Karpas-422 (cell line): ENCODE measurements at places on chromosomes 11 and 22.
A peak's percentile ranks its signal among the peaks of the same experiment; 100 is the strongest.

DNA sequence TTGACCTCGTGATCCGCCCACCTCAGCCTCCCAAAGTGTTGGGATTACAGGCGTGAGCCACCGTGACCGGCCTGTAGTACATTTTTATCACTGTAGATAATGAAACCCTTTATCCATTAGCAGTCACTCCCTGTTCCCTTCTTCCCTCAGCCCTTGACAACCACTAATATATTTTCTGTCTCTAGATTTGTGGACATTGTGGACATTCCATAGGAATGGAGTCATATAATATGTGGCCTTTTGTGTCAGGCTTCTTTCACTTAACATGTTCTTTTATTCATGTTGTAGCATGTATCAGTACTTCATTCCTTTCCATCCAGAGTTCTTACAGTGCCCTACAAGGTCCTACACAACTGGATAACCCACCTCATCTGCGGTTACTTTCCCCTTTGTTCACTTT is 30.5 kb downstream of the RRM1 start:
- H3K4me1 ChIP-seq, result no peaks in the 10 kb centered on the region
- DNase-seq, result no peak
- no peaks in the 10 kb centered on the region for H3K27me3 ChIP-seq
- H3K4me3 ChIP-seq, result no peak overlapping the region

GRCh38 chr11:130070846-130071200 is 1.1 kb downstream of the APLP2 start:
- no peaks in the 10 kb centered on the region for H3K27me3 ChIP-seq
- H3K4me1 ChIP-seq, result peaks cover 34% of the 10 kb centered on the region
- peak overlapping the region; percentile 37; the same call in 1 of the 2 replicates for H3K27ac ChIP-seq
- H3K36me3 ChIP-seq, result no peaks in the 10 kb centered on the region
- peak; percentile 58 for DNase-seq
- H3K4me3 ChIP-seq, result peak overlapping the region; percentile 69

DNA sequence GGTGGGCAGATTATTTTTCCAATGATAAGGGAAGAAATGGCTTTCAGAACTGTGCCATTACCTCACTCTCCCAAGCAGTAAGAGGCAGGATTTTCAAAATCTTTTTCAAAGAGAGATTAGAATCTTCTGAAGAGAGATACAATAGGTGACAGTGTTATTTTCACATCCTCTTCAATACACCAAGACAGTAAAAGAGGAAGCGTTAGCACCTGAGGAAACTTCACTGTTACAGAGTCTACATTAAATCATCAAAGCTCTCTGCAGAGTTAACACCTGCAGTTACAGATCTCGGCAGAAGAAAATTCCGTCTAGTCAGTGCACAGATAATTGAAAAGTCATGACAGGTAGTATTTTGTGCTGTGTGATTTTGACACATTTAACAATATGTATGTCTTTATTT is 144.9 kb downstream of the PGR start:
- no peak overlapping the region for H3K4me3 ChIP-seq
- H3K27ac ChIP-seq, result no peak overlapping the region
- H3K4me1 ChIP-seq, result no peaks in the 10 kb centered on the region
- H3K27me3 ChIP-seq, result no peaks in the 10 kb centered on the region
- H3K36me3 ChIP-seq, result no peaks in the 10 kb centered on the region

DNA sequence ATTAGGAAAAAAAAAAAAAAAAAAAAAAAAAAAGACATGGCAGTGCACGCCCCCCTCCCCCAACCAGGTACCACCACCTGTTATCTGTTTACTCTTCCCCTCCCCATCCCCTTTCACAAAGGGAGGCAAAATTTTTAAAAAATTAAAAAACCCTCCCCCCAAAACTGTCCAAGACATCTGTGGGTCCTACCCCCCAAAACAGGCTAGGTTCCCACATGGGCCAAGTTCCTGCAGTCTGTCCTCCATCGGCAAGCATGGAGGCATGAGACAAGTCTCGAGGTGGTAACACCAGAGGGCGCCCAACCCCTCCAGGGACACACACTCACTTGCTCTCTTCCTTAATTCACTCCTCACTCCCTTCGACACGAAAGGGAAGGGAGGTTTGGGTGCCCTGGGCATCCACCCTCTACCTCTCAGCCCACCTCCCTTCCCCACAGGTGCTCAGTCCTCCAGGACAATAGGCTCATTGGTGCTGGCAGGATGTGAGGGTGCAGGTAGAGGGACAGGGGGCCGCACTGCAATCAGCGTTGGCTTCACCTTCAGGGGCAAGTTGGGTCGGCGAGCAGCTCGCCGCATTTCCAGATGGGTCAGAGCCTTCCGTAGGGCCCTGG is 2.2 kb upstream of the TUT1 start:
- peak; percentile 91 for DNase-seq
- no peak overlapping the region for H3K4me3 ChIP-seq
- no peak overlapping the region for H3K27ac ChIP-seq
- H3K4me1 ChIP-seq, result peaks cover 38% of the 10 kb centered on the region

DNA sequence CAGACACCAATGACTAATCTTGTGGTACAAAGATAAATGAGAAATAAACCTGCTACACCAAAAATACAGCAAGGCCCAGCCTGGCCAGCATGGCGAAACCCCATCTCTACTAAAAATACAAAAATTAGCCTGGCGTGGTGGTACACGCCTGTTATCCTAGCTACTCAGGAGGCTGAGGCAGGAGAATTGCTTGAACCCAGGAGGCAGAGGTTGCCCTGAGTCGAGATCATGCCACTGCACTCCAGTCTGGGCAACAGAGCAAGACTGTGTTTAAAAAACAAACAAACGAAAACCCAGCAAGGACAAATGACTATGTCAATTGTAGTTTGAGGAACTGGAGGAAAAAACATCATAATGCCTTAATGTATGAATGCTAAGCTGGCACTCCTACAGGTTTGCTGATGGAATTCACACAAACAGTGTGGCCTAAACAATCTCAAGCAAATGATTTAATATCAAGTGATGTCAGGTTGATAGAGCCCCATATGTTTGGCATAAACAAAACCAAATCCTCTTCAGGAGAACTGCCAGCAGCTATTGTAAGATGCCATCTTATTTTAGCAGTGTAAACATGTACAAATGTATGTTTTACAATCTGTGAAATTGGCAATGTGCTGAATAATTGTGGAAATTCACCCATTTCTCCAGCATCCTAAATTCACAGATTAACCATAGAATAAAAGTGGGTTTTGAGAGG is 20.0 kb downstream of the MMP7 start:
- H3K4me3 ChIP-seq, result no peak overlapping the region
- no peaks in the 10 kb centered on the region for H3K4me1 ChIP-seq
- H3K27ac ChIP-seq, result no peak overlapping the region
- DNase-seq, result no peak
- no peaks in the 10 kb centered on the region for H3K36me3 ChIP-seq

- H3K4me1 ChIP-seq, result no peaks in the 10 kb centered on the region
- H3K4me3 ChIP-seq, result no peak overlapping the region
- H3K36me3 ChIP-seq, result no peaks in the 10 kb centered on the region
- no peak overlapping the region for H3K27ac ChIP-seq
Observed at GRCh38 chr11:84247926-84248325, 961.8 kb upstream of the CCDC90B start.

DNA sequence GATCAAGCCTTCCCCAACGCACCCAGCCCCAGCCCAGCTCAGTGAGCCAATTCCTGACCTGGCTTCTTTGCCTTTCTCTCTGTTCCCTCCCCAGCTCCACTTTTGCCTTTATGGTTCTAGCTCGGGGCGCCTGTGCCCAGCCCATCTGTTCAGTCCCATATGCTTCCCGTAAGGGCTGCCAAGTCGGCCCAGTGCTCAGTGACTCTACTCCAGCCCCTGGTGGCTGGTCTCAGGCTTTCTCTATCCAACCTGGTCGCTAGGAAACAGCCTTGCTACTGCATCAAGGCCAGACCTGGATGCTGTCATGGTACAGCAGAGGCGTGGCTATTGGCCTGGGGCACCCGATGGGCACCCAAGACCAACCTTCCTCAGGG is 178.0 kb downstream of the DSCAML1 start:
- no peak overlapping the region for H3K27ac ChIP-seq
- no peaks in the 10 kb centered on the region for H3K4me1 ChIP-seq
- no peaks in the 10 kb centered on the region for H3K36me3 ChIP-seq
- H3K27me3 ChIP-seq, result no peaks in the 10 kb centered on the region
- peak; percentile 42 for DNase-seq

GRCh38 chr11:75352588-75353206 is 1.2 kb upstream of the ARRB1 start:
- DNase-seq, result no peak
- H3K36me3 ChIP-seq, result no peaks in the 10 kb centered on the region
- H3K27me3 ChIP-seq, result no peaks in the 10 kb centered on the region
- H3K27ac ChIP-seq, result no peak overlapping the region

DNA sequence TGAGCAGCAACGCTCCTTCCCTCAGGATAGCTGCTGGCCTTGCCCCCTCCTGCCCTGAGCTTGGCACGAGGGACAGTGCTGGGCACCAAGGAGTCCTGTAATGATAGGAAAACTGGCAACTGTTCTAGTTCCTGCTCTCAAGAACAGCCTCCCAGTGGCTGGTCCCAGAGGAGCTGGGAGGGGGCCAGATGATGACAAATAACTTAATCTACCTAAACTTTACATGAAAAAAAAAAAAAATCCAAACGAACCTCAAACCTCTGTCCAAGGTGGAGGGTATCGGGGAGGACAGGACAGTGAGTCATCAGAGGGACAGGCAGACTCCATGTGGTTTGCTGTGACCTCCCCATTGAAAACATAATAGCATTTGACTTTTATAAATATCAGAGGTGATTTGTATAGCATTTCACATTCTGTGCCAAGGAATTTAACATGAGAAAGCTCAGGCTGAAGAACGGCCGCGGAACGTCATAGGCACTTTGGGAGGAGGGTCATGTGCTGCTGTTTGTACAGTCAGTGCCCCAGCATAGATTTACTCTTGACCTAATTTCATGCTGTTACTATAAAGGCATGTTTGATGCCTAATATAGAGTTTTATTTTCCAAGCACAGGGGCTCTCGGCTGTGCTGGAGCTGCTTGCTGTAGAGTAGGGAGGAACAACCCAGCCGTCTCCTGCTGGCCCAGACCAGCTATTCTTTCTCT is 98.2 kb upstream of the NNMT start:
- H3K36me3 ChIP-seq, result no peaks in the 10 kb centered on the region
- H3K27ac ChIP-seq, result no peak overlapping the region
- H3K4me1 ChIP-seq, result peaks cover 2% of the 10 kb centered on the region; the same call in 1 of the 2 replicates
- DNase-seq, result no peak
- H3K27me3 ChIP-seq, result no peaks in the 10 kb centered on the region

DNA sequence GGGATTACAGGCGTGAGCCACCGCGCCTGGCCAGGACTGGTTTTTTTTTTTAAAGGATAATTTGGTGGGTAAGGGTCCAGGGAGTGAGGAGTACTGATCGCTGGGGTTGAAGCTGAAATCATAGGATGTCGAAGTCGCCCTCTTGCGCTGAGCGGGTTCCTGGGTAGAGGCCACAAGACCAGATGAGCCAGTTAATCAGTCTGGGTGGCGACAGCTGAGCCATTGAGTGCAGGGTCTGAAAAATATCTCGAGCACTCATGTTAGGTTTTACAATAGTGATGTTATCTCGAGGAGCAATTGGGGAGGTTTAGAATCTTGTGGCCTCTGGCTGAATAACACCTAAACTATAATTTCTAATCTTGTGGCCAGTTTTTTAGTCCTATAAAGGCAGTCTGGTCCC is 7.8 kb downstream of the APOL5 start:
- no peak overlapping the region for H3K4me3 ChIP-seq
- H3K27ac ChIP-seq, result no peak overlapping the region
- H3K36me3 ChIP-seq, result no peaks in the 10 kb centered on the region
- H3K4me1 ChIP-seq, result peaks cover 17% of the 10 kb centered on the region

DNA sequence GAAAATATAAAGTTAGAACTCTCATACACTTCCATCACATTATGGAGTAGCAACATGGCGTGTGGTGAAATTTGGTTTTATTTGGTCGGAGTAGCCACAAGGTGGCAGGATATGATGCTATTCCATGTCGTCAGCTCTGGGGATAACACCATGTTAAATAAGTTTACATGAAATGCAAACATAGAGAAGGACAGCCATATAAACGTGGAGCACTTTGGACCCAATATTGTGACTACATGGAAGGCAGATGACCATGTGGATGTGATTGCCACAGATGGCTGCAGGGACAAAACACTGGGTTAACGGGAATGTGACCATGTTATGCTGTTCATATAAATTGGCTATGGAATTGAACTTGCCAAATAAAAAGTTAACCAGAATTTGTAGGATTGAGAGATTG is 21.0 kb downstream of the OR5M11 start:
- no peaks in the 10 kb centered on the region for H3K27me3 ChIP-seq
- no peak for DNase-seq
- no peaks in the 10 kb centered on the region for H3K4me1 ChIP-seq
- no peak overlapping the region for H3K4me3 ChIP-seq

GRCh38 chr11:64059339-64060140 is 23.8 kb downstream of the FLRT1 start:
- no peaks in the 10 kb centered on the region for H3K36me3 ChIP-seq
- H3K27ac ChIP-seq, result no peak overlapping the region
- H3K4me1 ChIP-seq, result peaks cover 11% of the 10 kb centered on the region
- no peak overlapping the region for H3K4me3 ChIP-seq
- DNase-seq, result no peak

DNA sequence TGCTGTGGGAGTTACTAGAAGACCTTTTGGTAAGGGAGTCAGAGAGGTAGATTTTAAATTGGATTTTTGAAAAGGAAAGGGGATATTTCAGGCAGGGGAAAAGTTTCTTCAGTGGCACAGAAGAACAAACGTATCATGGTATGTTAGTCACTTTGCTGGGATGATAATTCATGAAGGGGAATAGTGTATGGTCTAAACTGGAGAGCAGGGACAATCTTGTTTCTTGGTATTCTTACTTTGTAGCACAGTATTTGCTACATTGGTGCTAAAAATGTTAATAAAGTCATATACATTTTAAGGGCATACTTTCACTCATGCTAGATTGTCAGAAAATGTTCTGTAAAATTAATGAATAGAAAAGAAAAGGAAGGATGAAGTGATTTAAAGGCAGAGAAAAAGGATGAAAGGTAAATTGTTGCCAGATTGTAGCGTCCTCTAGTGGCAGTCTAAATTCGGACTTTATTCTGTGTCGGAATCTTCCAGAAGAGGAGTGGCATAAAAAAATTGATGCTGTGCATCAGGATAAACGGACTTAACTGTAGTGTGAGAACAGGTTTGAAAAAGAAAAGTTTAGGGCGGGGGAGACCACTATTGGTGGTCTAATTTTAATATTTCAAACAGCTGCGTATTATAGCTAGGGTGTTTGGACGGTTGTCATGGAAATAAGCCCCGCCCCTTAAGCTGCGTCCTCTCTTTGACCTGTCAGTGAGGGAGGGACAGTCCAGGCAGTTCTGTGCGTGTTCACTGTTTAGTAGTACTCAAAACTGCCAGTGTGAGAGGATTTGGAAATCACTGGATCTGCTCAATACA is at the start of gene BCO2:
Gene BCO2, plus strand, starts transcription at position 724 of the 810 bp plus-strand sequence. CDS start 90 bp downstream, outside the sequence.
- H3K27me3 ChIP-seq, result no peaks in the 10 kb centered on the region
- DNase-seq, result peak; percentile 57
- H3K36me3 ChIP-seq, result no peaks in the 10 kb centered on the region
- peaks cover 4% of the 10 kb centered on the region; the same call in 1 of the 2 replicates for H3K4me1 ChIP-seq
- no peak within 1 kb of the TSS for H3K27ac ChIP-seq

GRCh38 chr11:58832056-58832645 is 12.4 kb downstream of the GLYATL2 start:
- H3K4me3 ChIP-seq, result no peak overlapping the region
- no peaks in the 10 kb centered on the region for H3K4me1 ChIP-seq
- no peak for DNase-seq
- H3K36me3 ChIP-seq, result no peaks in the 10 kb centered on the region
- H3K27me3 ChIP-seq, result no peaks in the 10 kb centered on the region
